ENCODE measurements at places on chromosomes 3 and 15. TPM values are rescaled to one million over a fixed set of nuclear protein-coding genes. Genes with fewer than 3 reads are reported as not detected.

The ADAMTS7 gene
- 0.07 TPM for polyA plus RNA-seq

The ALDH1L1 gene
- not detected for polyA plus RNA-seq

The STRA6 gene
- not detected for polyA plus RNA-seq

GRCh38 chr3:46085421-46086082, 58.3 kb upstream of the XCR1 start:
- DNase-seq, result no peak

GRCh38 chr15:83115831-83116565, 8.6 kb downstream of the TM6SF1 start:
- DNase-seq, result no peak

- DNase-seq, result no peak
Measured at GRCh38 chr15:32746116-32746857, 28.5 kb downstream of the GREM1 start.

GRCh38 chr15:31359702-31360111, 33.1 kb downstream of the KLF13 start:
- DNase-seq, result no peak

- no peak for DNase-seq
Measured at GRCh38 chr3:168981396-168981795, 682.1 kb downstream of the MECOM start.

GRCh38 chr3:127780536-127781400, 41.5 kb downstream of the MGLL start:
- DNase-seq, result no peak

- no peak for DNase-seq
Measured at GRCh38 chr15:99097441-99098410, 7.2 kb upstream of the SYNM start.

DNA sequence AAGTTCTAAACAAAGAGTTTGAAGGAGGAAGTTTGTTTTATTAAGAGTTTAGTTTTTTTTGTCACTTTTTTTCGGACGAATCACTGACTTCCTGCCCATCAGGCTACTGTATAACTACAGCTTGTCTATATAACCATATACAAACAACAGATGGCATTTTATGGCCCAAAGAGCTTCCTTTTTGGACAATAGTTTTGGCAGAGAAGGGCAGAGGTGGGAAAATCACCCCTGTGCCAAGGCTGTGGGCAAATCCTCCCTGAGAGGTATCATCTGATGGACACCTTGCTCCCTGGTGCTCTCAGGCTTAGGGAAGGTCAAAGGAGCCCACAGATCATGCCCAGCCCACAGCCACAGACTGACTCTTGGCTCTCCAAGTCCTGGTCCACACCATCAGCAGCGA, 113.4 kb downstream of the OXNAD1 start:
- DNase-seq, result no peak

GRCh38 chr3:112755845-112756613, 90.6 kb downstream of the CD200R1L start:
- no peak for DNase-seq

- no peak for DNase-seq
Measured at GRCh38 chr3:195284842-195285241, 13.9 kb upstream of the XXYLT1 start.

DNA sequence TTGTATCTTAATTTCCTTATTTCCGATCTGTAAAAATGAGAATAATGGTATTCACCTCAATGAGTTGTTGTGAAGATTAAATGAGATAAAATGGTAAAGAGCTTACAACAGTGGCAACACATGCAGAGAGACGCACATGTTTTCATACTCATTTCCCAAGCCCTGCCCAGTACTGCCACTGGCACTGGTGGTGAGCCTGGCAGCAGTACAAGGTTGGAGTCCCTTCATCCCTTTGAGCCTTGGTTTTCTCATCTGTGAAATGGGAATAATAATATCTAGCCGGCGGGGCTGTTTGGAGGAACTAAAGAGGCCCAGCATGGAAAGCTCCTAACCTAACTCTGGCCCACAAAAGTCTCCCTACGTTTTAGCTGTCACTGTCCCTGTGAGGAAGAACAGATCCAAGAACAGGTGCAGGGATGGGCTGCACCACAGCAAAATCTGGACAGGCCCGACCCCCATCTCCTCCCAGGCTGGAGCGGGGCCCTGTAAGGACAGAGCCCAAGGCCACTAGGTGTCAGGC, 866 bp upstream of the CD276 start:
- DNase-seq, result no peak

DNA sequence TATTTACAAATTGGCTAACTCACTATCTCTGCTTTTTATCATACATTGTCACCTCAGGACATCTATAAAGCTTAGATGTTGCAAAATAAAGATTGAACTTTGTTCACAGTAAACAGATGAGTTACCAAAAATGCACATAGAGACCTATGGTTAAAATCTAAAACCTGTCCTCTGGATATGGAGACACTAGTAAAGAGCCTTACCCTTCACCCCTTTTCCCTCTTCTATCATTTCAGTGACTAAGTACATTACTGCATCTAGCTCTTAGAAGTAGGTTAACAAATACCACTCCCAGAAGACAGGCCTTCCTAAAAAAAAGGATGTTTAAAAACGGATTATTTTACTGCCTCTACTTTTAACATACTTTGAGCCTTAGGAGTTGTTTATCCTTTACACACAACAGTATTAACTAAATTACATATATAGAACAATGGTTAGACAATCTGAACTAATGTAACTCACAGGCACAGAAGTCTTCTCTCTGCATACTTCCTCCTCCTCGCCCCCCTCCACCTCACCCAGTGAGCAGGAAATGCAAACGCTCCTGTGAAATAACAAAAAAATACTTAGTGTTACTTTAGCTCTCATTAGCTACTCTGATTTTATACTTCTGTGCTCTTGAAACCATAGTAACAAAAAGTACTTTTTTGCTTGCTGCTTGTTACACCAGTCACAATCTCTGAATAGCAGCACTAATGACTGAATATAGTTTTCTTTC, 23.3 kb downstream of the IREB2 start:
- peak; percentile 22 for DNase-seq
